ENCODE measurements at places on chromosomes 2 and 18.

DNA sequence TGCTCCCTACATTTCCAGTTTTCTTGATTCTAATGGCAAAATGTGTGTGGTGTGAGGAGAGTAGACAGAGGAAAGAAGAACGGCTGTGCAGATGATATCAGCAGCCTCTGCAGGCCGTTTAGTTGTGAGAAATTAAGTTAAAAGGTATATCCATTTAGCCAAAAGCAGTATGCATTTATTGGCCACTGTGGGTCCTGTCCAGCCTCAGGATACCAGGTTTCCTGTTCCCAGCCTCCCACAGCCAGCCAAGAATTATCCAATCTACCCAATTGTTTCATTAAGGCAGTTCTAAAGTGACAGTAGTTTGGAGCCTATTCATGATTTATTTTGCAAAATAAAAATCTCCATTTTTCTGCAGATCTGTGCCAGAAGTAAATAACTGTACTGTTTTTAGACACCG, 107.5 kb downstream of the TMEM18 start:
- no peak for DNase-seq

- DNase-seq = no peak
Measured at GRCh38 chr18:68299906-68300305, 415.0 kb downstream of the TMX3 start.

- no peak for DNase-seq
Measured at GRCh38 chr2:150371044-150371818, 116.2 kb downstream of the RND3 start.

DNA sequence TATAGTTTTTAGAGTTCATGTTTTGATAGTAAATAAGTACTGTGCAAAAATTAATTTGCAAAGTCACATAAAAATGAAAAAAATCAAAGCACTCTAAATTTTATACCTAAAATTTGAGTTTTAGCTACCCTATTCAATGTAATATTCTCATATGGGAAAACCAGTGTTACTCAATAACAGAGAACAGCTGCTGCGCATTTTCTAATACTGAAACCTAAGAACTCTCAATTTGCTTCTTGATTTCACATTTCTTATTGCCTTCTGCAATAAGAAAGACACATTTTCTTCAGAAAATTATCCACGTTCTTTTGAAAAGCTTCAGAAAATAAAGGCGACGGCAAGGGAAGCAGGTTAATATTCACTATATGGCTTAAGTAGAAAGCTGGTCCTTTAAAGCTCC, 199.1 kb upstream of the CCDC150 start:
- DNase-seq = no peak

GRCh38 chr2:43251171-43251731, 24.8 kb upstream of the ZFP36L2 start:
- no peak for DNase-seq

DNA sequence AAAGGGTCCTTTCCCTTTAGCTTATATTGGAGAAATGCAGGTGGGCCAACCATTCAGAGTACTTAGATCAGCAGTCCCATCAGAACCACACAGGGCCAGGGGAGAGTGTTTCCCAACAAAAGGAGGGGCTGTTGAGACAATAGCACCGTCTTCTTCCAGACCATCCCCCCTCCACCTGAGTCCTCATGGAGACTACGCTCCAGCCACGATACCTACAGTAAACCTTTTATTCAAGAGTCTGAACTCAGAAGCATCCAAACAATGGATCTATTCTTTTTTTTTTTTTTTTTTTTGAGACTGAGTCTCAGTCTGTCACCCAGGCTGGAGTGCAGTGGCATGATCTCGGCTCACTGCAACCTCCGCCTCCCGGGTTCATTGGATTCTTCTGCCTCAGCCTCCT, 25.7 kb upstream of the ZNF532 start:
- DNase-seq = no peak

GRCh38 chr2:26422947-26423629, 21.4 kb downstream of the DRC1 start:
- DNase-seq = no peak

DNA sequence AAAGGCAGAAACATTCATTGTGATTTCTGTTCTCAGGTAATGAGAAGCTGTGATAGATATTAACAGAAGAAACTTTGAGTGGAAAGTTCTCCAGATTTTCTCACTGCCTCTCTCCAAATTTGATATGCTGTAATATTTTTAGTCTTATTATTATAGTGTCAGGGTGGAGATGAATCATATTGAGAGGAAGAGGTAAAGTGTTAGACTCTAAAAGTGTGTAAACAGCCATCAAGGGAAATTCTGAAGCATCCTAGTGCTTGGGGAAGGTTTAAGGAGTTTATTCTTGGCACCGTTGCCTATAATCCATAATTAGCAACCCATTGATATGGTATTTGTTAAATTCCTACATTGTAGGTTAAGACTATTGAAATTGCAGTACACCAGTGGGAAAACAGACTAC, 104.7 kb upstream of the NABP1 start:
- no peak for DNase-seq

- no peak for DNase-seq
Measured at GRCh38 chr2:107025869-107026380, 140.0 kb upstream of the ST6GAL2 start.

DNA sequence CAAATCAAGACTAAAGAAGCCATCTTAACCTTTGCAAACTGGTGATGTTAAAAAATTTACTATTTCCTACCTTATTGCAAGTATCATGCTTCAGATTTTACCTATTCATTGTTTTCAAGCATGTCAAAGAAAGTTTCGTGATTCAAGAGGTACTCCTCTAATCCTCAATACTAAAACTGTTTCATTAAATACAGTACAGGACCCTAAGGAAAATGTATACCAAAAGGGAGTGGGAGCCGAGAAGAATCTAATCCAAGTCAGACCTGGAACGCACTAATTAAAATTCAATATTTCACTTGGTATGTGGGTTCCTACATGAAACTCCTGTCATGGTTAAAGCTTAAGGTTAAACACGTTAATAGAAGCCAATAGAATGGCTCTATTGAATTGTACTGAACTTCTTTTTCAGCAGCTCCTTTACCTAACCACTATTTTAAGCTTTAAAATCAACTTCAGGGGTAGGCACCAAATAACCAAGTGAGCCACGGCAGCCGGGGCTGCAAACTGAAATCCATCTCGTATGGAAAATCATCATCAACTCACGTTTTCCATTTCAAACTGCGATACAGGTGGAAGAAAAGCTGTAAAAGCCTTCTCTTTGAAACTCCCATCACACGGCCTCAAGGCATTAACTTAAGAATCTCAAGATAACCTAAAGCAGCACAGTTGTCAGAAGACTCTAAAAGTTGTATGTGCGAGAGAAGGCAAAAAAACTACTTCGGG, 188.8 kb downstream of the ZEB2 start:
- no peak for DNase-seq

DNA sequence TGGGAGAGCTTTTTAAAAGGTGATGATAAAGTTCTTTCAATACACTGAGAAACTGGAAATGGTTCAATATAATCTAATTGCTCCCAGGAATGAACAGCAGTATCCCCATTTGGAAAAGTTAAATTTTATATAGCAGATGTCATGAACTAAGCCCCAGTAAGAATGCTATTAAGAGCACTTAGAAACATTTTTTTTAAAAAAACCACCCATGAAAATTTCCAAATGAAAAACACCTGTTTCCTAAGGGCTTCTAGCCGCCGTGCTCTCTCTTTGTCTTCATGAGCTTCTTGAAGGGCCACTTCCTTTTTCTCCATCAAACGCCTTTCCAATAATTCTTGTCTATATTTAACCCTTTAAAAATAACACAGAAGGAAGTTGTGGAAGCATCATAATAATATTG, 77.0 kb downstream of the UPP2 start:
- no peak for DNase-seq

DNA sequence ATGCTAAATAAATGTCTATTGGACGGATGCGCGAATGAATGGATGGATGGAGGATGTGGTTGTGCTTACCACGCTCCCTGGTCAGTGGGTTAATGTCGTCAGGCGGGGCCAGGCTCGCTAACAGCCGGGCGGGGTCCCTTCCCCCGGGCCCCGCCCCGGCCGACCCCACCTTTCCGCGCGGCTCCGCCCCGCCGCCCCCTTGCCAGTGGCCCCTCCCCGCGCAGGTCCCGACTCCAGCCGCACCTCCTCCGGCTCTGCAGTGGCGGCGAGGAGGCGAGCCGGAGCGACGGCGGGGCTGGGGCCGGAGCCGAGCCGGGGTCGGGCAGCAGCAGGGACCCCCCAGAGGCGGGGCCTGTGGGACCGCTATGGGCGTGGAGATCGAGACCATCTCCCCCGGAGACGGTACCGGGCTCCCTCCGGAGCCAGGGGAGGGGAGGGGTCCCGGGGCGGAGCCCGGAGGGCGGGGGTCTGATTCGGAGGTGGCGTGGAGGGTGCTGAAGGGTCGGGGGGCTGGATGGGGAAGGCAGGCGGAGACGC, at the start of gene FKBP1B:
Gene FKBP1B (plus strand): TSS at position 257 of the 537 bp plus-strand sequence. CDS start 109 bp downstream, at position 366.
- no peak for DNase-seq

- no peak for DNase-seq
Measured at GRCh38 chr2:65320042-65320725, 92.6 kb downstream of the ACTR2 start.

DNA sequence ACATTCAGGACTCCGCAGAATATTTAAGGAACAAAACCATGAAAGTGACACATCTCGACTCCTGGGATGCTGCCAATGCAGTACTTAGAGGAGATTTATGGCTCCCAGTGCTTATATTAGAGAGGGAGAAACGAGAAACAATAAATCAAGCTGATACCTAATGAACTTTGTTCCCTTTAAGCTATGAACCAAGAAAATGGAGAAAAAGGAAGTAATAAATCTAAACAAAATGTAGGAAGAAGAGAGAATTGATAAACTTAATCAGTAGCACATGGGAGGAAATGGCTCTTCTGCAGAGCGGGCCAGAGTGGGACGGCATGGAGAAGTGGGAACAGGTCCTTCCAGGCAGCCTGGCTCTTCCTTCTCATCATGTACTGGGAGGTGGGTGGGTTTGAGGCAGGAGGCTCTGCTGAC, 42.7 kb downstream of the NPPC start:
- DNase-seq = no peak

DNA sequence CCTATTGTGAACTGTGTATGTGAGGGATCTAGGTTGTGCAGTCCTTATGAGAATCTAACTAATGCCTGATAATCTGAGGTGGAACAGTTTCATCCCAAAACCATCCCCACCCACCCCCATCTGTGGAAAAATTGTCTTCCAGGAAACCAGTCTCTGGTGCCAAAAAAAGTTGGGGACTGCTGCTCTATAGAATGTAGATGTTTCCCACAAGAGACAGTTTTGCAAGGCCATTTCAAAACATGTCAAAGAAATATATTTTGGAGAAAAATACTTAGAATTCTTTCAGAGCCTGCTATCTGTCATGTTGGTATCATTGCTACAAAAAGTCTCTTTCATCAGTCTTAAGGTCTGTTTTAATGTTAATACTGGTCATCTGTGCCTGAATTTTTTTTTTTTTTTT, 4.1 kb upstream of the SLC39A10 start:
- DNase-seq = no peak

GRCh38 chr18:77765468-77765867, 515.8 kb downstream of the GALR1 start:
- DNase-seq = no peak

- DNase-seq = no peak
Measured at GRCh38 chr2:104939570-104940217, 85.8 kb downstream of the POU3F3 start.

GRCh38 chr2:128605421-128605820, 286.8 kb upstream of the HS6ST1 start:
- no peak for DNase-seq

- no peak for DNase-seq
Measured at GRCh38 chr18:48947560-48947959, 3.2 kb downstream of the SMAD7 start.

- DNase-seq = no peak
Measured at GRCh38 chr2:60331115-60331809, 222.2 kb downstream of the BCL11A start.

- no peak for DNase-seq
Measured at GRCh38 chr2:170017860-170018532, 160.0 kb upstream of the MYO3B start.

- no peak for DNase-seq
Measured at GRCh38 chr18:25736516-25736915, 353.9 kb downstream of the SS18 start.

DNA sequence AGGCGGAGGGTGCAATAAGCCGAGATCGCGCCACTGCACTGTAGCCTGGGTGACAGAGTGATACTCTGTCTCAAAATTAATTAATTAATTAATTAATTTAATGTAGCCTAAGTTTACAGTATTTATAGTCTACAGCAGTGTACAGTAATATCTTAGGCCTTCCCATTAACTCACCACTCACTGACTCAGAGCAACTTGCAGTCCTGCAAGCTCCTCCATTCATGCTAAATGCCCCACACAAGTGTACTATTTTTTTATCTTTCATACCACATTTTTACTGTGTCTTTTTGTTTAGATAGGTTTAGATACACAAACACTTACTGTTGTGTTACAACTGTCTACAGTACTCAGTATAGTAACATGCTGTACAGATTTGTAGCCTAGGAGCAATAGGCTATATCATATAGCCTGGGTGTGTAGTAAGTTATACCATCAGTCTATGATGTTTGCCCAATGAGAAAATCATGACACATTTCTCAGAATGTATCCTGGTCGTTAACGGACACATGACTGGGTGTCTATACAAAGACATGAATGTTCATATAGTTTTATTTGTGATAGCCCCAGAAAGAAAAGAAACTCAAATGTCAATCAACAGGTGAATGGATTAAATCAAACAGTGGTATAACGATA, 15.8 kb upstream of the RNU2-63P start:
- DNase-seq = no peak

- DNase-seq = no peak
Measured at GRCh38 chr2:95053543-95053942, 28.0 kb downstream of the MAL start.

DNA sequence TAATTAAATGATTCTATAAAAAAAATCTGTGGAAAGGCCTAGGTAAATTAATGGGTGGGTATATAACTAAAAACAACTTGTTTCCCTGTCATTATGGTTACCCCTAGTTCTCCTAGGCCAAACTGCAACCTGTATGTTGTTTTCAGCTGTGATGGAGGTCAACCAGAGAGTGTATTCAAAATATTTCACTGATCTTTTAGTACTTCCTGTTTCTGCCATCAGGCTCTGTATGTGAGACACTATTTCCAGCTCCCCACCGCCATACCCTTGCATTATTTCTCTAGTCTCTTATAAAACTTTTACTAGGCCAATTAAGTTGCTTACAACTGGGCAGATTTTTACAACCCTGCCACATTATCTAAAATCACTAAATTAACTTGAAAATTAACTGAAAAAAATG, 21.0 kb upstream of the CDKL4 start:
- DNase-seq = no peak

- no peak for DNase-seq
Measured at GRCh38 chr18:44548291-44549221, 132.1 kb upstream of the SETBP1 start.
